ENCODE measurements at places on chromosomes 7 and 10.

DNA sequence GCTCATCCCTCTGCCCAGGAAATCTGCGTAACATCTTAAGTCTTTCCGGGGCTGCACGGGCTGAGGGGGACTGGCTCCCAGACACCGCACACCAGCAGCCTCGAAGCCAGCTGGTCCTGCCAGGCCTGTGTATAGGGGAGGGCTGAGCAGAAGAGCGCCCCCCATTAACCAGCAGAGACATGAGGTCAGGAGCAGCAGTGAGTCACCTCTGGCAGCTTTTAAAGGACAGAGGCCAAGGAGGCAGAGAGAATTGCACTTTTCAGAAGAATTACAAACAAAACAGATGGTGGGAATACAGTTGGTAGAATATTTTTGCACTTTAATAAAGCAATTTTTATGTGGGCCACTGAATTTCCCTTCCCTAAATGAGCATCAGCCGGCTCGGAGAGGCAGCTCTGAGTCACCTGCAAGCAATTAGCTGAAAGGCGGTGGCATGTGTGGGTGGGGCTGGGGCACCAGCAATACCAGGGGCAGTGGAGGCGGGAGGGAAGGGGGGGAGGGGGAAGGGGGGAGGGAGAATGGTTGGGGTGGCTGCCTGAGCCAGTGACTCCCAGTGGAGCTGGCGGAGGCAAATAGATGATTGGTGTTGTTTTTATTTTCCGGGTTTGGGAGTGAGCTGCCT lies 39.1 kb downstream of the GOLGA7B start:
- DNase-seq = no peak

DNA sequence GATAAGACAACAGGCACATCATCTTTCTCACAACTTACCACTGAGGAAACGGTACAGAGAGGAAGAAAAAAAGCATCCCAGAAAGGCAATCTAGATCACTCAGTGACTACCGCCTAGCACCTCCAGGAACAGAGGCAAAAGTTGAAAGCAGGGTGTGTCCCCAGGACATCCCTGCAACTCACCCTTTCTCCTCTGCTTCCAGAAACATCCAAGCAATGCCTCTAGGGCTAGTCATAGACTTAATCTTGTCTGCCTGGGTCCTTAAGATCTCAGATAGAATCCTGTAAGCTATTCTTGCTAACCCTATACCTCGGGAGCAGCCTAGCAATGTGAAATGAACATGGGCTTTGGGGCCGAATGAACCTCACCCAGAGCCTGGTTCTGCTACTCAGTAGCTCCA lies 18.8 kb upstream of the PDCD4 start:
- no peak for DNase-seq

DNA sequence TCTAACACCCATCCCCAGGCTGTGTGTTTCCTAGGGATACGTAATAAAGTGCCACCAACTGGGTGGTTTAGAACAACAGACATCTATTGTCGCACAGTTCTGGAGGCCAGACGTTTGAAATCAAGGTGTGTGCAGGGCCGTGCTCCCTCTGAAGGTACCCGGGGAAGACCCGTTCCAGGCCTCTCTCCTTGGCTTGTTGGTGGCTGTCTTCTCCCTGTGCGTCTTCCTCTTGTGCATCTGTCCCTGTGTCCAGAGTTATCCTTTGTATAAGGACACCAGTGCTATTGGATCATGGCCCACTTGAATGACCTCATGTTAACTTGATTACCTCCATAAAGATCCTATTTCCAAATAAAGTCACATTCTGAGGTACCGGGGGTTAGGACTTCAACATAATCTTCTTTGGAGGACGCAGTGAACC lies 15.6 kb downstream of the GRK5 start:
- DNase-seq = no peak

DNA sequence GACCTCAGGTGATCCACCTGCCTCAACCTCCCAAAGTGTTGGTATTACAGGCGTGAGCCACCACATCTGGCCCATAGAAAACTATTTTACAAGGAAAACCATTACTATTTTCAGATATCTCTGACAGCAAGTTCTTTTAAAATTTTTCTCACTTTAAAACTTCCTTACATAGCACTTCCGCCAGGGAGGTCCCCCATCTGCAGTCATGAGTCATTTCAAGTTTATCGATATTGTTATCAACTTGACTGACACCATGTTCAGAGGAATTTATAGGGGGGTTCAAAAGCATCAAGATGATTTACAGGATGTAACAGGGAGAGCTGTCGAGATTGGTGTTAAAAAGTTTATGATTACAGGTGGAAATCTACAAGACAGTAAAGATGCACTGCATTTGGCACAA lies 88.8 kb downstream of the NRBF2 start:
- DNase-seq = no peak

- no peak for DNase-seq
Observed at GRCh38 chr7:13748998-13749397, 240.5 kb downstream of the ETV1 start.

DNA sequence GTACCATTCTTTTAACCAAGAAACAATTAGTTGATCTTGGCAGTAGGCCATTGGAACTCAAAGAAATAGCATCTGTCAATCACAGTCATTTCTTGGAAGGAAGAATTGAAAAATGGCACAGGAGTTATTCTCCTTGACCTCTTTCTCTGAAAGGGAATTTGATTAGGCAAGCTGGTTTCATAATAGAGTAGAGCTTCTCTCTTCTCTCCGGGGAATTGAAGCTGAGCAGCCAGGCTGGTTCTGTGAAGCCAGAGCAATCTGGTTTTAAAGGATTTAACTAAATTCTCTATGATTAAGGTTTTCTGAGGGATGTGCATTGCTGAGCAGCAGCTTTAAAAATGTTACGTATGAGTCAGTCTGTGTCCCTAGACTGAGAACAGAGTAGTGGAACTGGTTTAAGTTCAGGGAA lies 70.2 kb downstream of the AHCYL2 start:
- no peak for DNase-seq

DNA sequence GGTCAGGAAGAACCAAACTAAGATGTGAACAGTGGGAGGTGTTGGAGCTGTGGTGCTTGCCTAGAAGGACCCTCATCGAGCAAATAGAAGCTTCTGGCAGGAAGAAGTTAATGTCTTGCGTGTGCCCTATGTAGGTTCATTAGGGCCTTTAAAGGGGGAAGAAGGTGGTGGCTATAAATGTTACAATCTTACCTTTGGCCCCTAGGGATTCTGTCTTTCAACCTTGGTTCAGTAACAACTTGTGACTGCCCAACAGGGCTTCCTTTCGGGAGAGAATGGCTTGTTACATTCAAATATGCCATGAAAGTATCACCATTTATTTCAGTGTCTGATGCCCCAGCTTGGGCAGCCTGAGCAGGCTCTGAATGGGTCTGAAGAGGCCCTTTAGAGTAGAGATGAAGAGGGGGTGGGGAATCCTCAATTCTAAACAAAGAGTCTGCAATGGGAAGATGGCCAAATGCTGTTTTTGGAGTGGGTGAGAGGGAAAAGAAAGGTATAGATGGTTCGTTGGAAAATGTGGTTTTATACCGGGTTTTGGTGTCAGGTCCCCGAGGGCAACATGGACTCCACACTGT lies 108.0 kb downstream of the TCF7L2 start:
- no peak for DNase-seq

GRCh38 chr10:48794074-48794473 lies 109.4 kb downstream of the WDFY4 start:
- no peak for DNase-seq

GRCh38 chr7:54888067-54888733 lies 129.2 kb upstream of the SEC61G start:
- no peak for DNase-seq

Data from NT2/D1 (cell line).